ENCODE measurements at places on chromosomes 2 and 18. TPM values are rescaled to one million over a fixed set of nuclear protein-coding genes. Genes with fewer than 3 reads are reported as not detected.

CAPN14 gene
- total RNA-seq, result 0.07 TPM

GRCh38 chr2:157725846-157726245 is 97.2 kb upstream of the ACVR1C start:
- H3K36me3 ChIP-seq, result peaks cover 67% of the 10 kb centered on the region
- H3K4me3 ChIP-seq, result no peak overlapping the region
- no peak overlapping the region for H3K27ac ChIP-seq
- no peaks in the 10 kb centered on the region for H3K27me3 ChIP-seq
- DNase-seq, result no peak
- H3K4me1 ChIP-seq, result no peaks in the 10 kb centered on the region

DNA sequence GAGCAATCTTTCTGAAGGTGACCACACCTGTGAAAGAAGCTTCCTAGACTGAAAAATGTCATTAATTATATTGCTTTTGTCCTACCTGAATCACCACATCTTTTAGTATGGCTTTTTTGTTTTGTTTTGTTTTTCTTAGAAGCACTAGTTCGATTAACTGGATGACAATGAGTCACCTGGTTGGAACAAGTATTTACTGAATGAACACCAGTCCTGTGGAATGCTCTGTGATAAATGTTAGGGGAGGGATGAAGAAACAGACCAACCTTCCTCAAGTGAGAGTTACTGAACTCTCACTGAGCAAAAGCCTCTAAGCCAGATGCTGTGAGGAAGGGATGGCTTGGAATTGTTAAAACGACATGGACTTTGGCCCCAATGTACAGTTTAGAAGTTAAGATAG is 26.8 kb upstream of the DCC start:
- no peaks in the 10 kb centered on the region for H3K36me3 ChIP-seq
- no peak overlapping the region for H3K4me3 ChIP-seq
- H3K4me1 ChIP-seq, result no peaks in the 10 kb centered on the region
- DNase-seq, result no peak
- no peaks in the 10 kb centered on the region for H3K27me3 ChIP-seq
- H3K27ac ChIP-seq, result no peak overlapping the region

GRCh38 chr2:232505856-232506255 is 14.3 kb upstream of the PRSS56 start:
- no peak for DNase-seq
- peaks cover 36% of the 10 kb centered on the region for H3K27me3 ChIP-seq
- no peak overlapping the region for H3K4me3 ChIP-seq
- no peaks in the 10 kb centered on the region for H3K36me3 ChIP-seq
- no peak overlapping the region for H3K27ac ChIP-seq

- no peak overlapping the region for H3K27ac ChIP-seq
- peaks cover 2% of the 10 kb centered on the region for H3K4me1 ChIP-seq
- DNase-seq, result no peak
- H3K4me3 ChIP-seq, result no peak overlapping the region
- no peaks in the 10 kb centered on the region for H3K36me3 ChIP-seq
Measured at GRCh38 chr2:10879624-10880585, 31.8 kb upstream of the KCNF1 start.

PLCD4 gene
- 0.52 TPM for total RNA-seq

GRCh38 chr2:20422402-20423271 is 24.2 kb upstream of the RHOB start:
- H3K27me3 ChIP-seq, result peaks cover 4% of the 10 kb centered on the region
- H3K4me3 ChIP-seq, result no peak overlapping the region
- no peak overlapping the region for H3K27ac ChIP-seq
- no peaks in the 10 kb centered on the region for H3K36me3 ChIP-seq

DNA sequence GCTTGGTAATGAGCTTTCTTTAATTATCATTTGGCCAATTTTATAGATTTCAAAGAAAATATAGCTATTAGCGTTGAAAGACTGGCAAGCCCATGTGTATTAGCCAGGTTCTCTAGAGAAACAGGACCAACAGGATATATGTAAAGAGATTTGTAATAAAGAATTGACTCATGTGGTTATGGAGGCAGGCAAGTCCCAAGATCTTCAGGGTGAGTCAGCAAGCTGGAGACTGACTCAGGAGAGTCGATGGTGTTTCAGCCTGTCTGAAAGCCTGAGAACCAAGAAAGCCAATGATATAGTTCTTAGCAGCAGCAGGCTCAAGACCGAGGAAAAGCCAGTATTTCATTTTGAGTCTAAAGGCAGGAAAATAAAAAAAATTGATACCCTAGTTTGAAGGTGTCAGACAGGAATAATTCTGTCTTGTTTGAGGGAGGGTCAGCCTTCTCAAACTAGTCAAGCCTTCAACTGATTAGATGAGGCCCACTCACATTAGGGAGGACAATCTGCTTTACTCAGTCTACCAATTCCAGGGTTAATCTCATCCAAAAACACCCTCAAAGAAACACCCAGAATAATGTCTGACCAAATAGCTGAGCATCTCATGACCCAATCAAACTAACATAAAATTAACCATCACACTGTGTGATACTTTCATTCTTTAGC is 78.3 kb upstream of the CRIM1 start:
- no peak overlapping the region for H3K27ac ChIP-seq
- no peak overlapping the region for H3K4me3 ChIP-seq
- peaks cover 7% of the 10 kb centered on the region for H3K4me1 ChIP-seq

DNA sequence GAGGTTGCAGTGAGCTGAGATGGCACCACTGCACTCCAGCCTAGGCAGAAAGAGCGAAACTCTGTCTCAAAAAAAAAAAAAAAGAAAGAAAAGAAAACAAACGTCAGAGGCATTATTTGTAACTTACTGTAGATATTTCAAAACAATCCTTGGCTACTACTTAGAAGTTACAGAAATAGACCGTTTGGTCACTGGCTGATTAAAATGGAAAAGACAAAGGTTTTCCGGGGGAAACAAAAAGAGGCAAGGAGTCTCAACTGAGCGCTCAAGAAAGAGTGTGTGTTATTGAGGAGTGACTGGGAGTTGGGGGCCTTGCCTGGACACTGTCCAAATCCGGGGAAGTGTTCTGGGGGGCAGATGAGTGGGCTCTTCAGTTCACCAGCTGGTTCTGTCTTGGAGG is 47.6 kb downstream of the TEX44 start:
- H3K27me3 ChIP-seq, result no peaks in the 10 kb centered on the region
- DNase-seq, result no peak
- H3K4me3 ChIP-seq, result no peak overlapping the region
- H3K4me1 ChIP-seq, result peaks cover 22% of the 10 kb centered on the region

SERPINB5 gene
- not detected for total RNA-seq

Data from activated CD4-positive, alpha-beta T cell treated with anti-CD3 and anti-CD28 coated beads, Interleukin-2, amount 10 ng/mL, durations not matched to agents 24 days and 14 days (primary cell).